C1 segment of cervical spinal cord (tissue), 14 donors: ENCODE measurements at places on chromosomes 5 and 9.

DNA sequence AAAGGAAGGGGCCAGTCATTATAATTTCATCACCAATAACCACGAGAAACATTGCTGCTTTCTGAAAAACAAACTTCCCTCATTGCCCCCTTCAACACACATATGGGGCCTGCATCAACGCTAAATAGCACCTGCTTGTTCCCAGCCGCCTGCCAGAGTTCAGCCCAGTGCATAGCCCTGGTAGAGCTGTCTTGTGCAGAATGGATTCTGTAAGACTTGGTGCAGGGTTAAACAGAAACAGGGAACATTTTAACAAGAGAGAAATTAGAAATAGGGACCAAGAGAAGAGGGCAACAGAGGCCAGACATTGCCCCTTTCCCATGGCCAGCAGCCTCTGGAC, 56.7 kb downstream of the UBE2QL1 start:
- DNase-seq, result no peak

GRCh38 chr9:88477300-88477751, 57.7 kb upstream of the NXNL2 start:
- no peak for DNase-seq

- DNase-seq, result no peak
These were observed 690.9 kb downstream of the ISL1 start for GRCh38 chr5:52073993-52074689.

DNA sequence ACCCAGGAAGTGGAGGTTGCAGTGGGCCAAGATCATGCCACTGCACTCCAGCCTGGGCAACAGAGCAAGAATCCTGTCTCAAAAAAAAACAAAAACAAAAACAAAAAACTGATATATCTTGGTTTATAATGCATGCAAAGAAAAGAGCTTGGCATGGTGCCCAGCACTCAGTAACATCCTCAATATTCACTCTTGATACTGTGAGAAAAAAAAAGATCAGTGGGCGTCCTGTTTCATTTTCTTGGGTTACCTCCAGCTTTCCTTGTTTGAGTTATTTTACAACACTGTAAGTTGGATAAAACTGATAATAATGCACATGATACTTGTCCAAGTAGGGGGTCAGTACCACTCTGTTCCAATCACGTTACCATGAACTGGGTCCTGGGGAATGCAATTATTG, 7.8 kb downstream of the PHYHD1 start:
- no peak for DNase-seq

DNA sequence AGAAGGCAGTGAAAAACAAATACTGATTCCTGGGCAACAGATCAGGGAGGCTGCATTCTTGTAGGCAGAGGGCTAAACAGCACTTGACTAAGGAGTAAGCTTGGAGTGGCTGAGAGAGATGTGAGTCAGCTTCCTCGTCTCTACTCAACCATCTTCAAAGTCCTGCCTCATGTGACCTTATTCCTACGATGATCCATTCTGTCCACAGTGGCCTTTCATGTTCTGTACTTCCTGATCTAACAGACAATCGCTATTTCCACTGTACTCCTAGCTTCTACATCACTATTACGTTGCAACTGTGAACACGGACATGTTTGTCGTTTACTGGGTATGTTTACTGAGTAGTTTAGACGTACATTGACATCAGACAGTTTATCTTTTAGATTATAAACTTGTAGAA, 365.4 kb downstream of the ARL15 start:
- DNase-seq, result no peak

DNA sequence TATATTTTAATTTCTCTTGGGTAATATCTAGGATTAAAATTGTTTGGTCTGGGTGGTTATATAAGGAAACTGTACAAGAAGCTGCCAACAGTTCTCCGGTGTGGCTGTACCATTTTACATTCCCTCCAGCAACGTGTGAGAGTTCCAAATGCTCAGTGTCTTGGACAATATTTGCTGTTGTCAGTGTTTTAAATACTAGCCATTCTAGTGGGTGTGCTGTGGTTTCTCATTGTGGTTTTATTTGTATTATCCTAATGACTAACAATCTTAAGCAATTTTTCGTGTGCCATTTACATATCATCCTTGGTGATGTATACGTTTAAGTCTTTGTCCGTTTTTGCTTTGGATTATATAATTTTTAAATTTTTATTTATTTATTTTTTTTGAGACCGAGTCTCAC, 34.0 kb downstream of the TNFSF15 start:
- no peak for DNase-seq
